ENCODE measurements at places on chromosomes 12 and 14. TPM values are rescaled to one million over a fixed set of nuclear protein-coding genes. Genes with fewer than 3 reads are reported as not detected.

GRCh38 chr14:106436310-106436905 is 910.0 kb downstream of the TMEM121 start:
- H3K27me3 ChIP-seq = no peaks in the 10 kb centered on the region
- no peaks in the 10 kb centered on the region for H3K4me1 ChIP-seq
- no peak for DNase-seq
- no peak overlapping the region for H3K27ac ChIP-seq
- no peaks in the 10 kb centered on the region for H3K36me3 ChIP-seq

DNA sequence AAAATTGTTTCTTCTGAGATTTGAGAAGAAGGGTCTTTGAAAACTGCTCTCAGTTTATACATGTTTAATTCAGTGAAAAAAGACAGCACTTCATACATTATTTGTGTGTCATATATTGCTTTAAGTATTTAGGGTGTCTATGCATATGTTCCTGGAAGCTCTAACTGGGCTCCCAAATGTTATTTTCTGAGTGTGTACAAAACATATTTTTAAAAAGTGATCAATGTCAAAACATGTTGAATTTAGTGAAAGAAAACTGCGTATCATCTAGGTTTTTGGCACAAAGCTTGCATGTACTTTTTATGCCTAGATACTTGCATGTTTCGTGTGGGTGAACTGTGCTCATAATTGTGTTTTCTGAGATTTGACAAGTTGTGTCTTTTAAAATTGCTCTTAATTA is 81.6 kb downstream of the ASCL4 start:
- H3K36me3 ChIP-seq = no peaks in the 10 kb centered on the region
- no peak overlapping the region for H3K4me3 ChIP-seq
- no peak overlapping the region for H3K27ac ChIP-seq
- DNase-seq = no peak

- no peak overlapping the region for H3K27ac ChIP-seq
- no peak overlapping the region for H3K4me3 ChIP-seq
- H3K4me1 ChIP-seq = no peaks in the 10 kb centered on the region
- DNase-seq = no peak
These were observed 24.7 kb downstream of the DUSP6 start for GRCh38 chr12:89327486-89328094.

The RPGRIP1 gene
- total RNA-seq = under 0.01 TPM

- H3K4me3 ChIP-seq = no peak overlapping the region
- H3K4me1 ChIP-seq = no peaks in the 10 kb centered on the region
- H3K27ac ChIP-seq = no peak overlapping the region
- H3K27me3 ChIP-seq = no peaks in the 10 kb centered on the region
- no peaks in the 10 kb centered on the region for H3K36me3 ChIP-seq
These were observed 11.4 kb downstream of the GLT1D1 start for GRCh38 chr12:128864516-128865186.

GRCh38 chr12:113422030-113422885 is at the start of gene SDSL:
Gene SDSL (plus strand): TSS chr12:113422380. CDS start chr12:113427983, 5,603 bp downstream.
- H3K36me3 ChIP-seq = no peaks in the 10 kb centered on the region

DNA sequence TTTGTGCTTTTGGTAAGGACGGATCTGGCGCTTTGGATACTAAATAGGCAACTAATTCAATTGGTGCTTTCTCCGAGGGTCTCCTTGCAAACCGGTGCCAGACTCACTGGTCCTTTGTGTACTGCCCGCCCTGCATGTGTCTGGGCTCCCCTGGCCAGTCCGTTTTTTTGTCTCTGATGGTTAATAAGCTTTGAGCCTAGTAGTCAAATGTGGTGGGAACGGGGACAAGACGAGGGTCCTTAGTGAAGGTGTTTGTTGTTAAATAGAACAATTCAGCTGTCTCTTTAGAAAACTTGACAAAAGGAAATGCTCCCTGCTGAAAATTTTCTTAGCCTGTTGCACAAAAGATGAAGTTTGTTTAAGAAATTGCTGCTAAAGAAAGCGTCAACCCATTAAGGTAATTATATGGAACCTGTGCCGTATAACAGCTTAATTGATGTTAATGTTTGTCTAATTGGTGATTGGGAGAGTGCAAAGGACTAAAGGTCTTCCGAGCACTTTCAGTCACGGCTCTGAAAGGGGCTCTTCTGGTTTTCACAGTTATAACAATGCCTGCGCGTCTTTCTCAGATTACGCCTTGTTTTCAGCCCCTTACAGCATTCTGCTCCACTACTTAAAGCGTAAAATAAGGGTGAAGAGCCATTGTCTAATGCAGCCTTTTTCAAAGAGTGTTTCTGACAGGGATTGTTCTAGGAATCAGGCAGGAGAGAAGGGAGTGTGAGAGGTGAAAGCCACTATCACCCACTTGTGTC is 537.4 kb downstream of the PRKD1 start:
- H3K4me3 ChIP-seq = peak overlapping the region; percentile 46
- DNase-seq = peak; percentile 18
- no peaks in the 10 kb centered on the region for H3K36me3 ChIP-seq
- no peaks in the 10 kb centered on the region for H3K27me3 ChIP-seq

DNA sequence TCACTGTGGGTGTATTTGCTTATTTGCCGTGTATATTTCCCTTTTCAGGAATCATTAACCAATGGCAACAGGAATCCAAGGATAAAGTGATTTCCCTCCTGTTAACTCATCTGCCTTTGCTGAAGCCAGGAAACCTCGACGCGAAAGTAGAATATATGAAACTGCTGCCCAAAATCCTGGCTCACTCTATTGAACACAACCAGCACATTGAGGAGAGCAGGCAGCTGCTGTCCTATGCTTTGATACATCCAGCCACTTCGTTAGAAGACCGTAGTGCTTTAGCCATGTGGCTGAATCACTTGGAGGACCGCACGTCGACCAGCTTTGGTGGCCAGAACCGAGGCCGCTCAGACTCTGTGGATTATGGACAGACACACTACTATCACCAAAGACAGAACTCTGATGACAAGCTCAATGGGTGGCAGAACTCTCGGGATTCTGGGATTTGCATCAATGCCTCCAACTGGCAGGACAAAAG is 135.1 kb downstream of the SAMD4A start:
- no peak overlapping the region for H3K4me3 ChIP-seq
- no peaks in the 10 kb centered on the region for H3K36me3 ChIP-seq
- no peaks in the 10 kb centered on the region for H3K27me3 ChIP-seq
- H3K4me1 ChIP-seq = no peaks in the 10 kb centered on the region

DNA sequence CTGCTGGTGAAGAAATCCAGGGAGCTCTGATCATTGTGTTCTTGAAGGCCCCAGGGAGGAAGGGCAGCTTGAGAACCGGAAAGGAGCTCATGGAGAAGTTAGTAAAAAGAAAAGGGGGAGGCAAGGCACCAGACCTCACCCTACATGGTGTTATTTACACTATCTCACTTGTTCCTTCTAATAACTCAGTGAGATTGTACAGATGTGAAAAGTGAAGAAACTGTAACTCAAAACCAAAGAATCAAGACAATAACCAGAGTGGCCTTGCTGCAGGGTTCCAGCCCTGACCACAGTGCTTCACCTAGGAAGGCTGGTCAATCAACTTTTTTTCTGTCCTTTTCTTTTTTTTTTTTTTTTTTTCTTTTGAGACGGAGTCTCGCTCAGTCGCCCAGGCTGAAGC is 353.6 kb downstream of the TMTC2 start:
- H3K27me3 ChIP-seq = no peaks in the 10 kb centered on the region
- H3K4me3 ChIP-seq = no peak overlapping the region
- no peak for DNase-seq
- H3K4me1 ChIP-seq = no peaks in the 10 kb centered on the region

The WIF1 gene
- total RNA-seq = not detected

GRCh38 chr14:61932974-61933373 is 170.8 kb downstream of the SNAPC1 start:
- no peak overlapping the region for H3K4me3 ChIP-seq
- no peaks in the 10 kb centered on the region for H3K36me3 ChIP-seq
- DNase-seq = no peak
- no peaks in the 10 kb centered on the region for H3K27me3 ChIP-seq
- H3K4me1 ChIP-seq = peaks cover 3% of the 10 kb centered on the region
- H3K27ac ChIP-seq = no peak overlapping the region
